Camera-type eye (tissue), 1 donor: ENCODE measurements at places on chromosomes 3 and 15. TPM values are rescaled to one million over a fixed set of nuclear protein-coding genes. Genes with fewer than 3 reads are reported as not detected.

LRRIQ4 gene
- 0.33 TPM for total RNA-seq

IQCH gene
- 9.3 TPM for total RNA-seq

SCAANT1 gene
- total RNA-seq: not detected

CFAP20DC gene
- 9.5 TPM for total RNA-seq

ARL6 gene
- 82.7 TPM for total RNA-seq

PIF1 gene
- total RNA-seq: 5.7 TPM

RBP2 gene
- not detected for total RNA-seq

GOLGA6L10 gene
- total RNA-seq: 5.0 TPM

ZNF660 gene
- 21.2 TPM for total RNA-seq

ANXA2 gene
- 483 TPM for total RNA-seq

XCR1 gene
- not detected for total RNA-seq

CCDC66 gene
- 80.1 TPM for total RNA-seq

EBLN2 gene
- 15.2 TPM for total RNA-seq

TMEM108 gene
- total RNA-seq: 16.1 TPM

ANKDD1A gene
- total RNA-seq: 10.4 TPM

AMT gene
- 13.3 TPM for total RNA-seq

ADAMTS17 gene
- 24.5 TPM for total RNA-seq

C3orf85 gene
- not detected for total RNA-seq

ACTL6A gene
- 88.4 TPM for total RNA-seq

VGLL3 gene
- total RNA-seq: 20.8 TPM

MAP3K13 gene
- 69.7 TPM for total RNA-seq

TYRO3 gene
- total RNA-seq: 11.6 TPM

PRTG gene
- total RNA-seq: 34.4 TPM

CLDN16 gene
- total RNA-seq: 0.16 TPM

ADPRH gene
- 3.4 TPM for total RNA-seq

ROBO2 gene
- 132 TPM for total RNA-seq

TICRR gene
- total RNA-seq: 2.4 TPM

TOP2B gene
- 321 TPM for total RNA-seq

CCDC39 gene
- 0.66 TPM for total RNA-seq

LRRC31 gene
- total RNA-seq: not detected

CA12 gene
- 17.4 TPM for total RNA-seq

NEIL1 gene
- total RNA-seq: 40.2 TPM

ZNF80 gene
- total RNA-seq: not detected

CADPS gene
- total RNA-seq: 418 TPM

UCN2 gene
- 0.33 TPM for total RNA-seq

OR4M2 gene
- total RNA-seq: not detected

ERICH6 gene
- not detected for total RNA-seq

SORD gene
- total RNA-seq: 25.8 TPM

CKMT1B gene
- total RNA-seq: 6.7 TPM

FSD2 gene
- 2.9 TPM for total RNA-seq

STRA6 gene
- total RNA-seq: 17.3 TPM

ACKR4 gene
- total RNA-seq: 6.6 TPM

PCSK6 gene
- 48.1 TPM for total RNA-seq

ARPP21 gene
- total RNA-seq: 22.7 TPM

CRYGS gene
- total RNA-seq: 2,965 TPM

UMPS gene
- 72.3 TPM for total RNA-seq

EPHA3 gene
- 70.5 TPM for total RNA-seq

KLHL25 gene
- 20.9 TPM for total RNA-seq

SPATA12 gene
- total RNA-seq: not detected

STX19 gene
- 0.77 TPM for total RNA-seq

AADAC gene
- not detected for total RNA-seq

GOLGA6B gene
- total RNA-seq: not detected
